Ecto neural progenitor cell (in vitro differentiated cells): ENCODE measurements at places on chromosomes 1 and 21.

GRCh38 chr21:19123053-19123452, 719.5 kb upstream of the TMPRSS15 start:
- DNase-seq, result no peak

DNA sequence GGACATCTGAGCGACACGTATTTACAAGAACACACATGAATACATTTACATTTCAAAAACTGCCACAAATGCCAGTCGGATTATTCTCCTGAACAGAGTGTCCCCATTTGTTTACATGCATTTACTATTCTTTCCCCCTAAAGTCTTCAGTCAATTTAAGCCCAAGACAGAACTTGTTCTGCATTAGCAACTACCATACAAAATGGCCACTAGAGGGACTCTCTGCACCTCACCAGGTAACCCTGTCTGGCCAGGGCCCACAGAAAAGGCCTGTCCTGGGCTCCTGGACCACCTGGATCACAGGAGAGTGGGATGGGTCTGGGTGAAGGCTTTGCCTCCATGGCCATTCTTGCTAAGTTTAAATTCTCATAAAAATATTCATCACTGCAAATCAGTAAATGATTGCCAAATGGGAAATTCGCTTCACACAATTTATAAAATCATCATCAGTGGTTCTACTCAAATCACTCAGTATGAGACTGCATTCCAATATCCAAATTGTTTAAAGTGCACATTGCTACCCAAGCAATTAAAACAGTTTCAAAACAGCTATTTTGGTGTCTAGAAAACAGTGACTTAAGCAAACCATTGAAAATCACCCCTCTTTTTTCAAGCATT, 12.5 kb upstream of the GUCA2A start:
- no peak for DNase-seq

DNA sequence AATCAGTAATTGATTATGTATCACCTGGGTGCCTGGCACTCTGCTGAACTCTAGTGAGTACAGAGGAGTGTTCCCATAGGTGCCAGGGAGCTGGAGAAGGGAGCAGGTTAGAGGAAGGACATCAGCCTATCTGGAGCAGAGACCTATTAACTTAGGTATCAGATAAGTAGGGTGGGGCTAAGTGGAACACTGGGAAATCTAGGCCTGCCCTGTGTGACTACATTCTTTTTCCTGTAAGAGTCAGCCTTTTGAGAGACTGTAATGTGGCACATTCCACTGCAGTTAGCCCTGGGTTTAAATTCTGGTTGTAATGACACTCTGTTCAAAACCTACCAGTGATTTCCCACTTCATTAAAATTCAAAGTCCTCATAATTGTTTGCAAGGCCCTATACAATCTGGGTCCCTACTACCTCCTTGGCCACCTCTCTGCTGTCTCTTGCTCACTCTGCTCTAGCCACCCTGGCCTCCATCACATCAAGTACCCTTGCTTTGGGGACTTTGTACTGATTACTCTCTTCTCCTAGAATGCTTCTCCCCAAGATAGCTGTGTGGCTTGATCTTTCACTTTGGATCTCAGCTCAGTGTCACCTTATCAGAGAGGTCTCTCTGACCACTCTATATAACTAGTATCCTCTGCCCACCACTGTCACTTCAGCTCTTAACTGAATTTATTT, 12.9 kb downstream of the STX12 start:
- no peak for DNase-seq

DNA sequence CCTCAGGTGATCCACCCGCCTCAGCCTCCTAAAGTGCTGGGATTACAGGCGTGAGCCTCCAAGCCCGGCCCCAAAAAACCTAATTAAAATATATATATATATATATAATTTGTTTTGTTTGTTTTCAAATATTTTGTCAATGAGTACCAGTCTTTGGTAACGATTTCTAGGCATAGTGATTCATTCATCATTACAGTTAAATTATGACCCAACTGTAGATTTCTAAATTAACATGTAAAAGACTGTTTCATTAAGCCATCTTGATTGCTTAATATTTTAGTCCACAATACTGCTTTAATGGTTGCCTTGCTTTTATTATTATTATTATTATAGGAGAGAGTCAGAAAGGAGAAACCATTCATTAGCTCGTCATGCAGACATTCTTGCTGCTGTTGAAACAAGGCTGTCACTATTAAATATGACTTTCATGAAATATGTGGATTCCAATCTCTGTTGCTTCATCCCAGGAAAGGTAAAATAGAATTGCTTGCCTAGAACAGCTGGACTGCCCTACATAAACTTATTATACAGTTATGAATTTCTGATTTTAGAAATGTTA, 19.9 kb downstream of the FBXO28 start:
- DNase-seq, result no peak

DNA sequence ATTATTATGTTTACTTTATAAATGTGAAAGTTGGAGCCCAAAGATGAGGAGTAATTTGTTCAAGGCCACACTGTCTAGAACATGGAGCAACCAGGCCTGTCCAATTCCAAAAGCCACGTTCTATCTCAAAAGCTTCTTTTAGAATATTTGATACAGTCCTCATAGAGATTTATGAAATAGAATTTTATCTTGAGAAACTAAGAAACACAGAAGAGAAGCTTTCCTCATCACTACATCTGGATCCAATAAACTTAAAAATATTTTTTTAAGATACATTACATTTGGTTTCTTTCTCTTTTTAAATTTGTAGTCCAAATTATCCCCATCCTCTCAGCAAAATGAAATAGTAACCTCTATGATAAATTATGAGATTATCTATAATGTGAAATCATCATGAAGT, 58.9 kb downstream of the DDAH1 start:
- DNase-seq, result no peak

- peak; percentile 84 for DNase-seq
These were observed 30.4 kb downstream of the WNT9A start for GRCh38 chr1:227917081-227917950.

DNA sequence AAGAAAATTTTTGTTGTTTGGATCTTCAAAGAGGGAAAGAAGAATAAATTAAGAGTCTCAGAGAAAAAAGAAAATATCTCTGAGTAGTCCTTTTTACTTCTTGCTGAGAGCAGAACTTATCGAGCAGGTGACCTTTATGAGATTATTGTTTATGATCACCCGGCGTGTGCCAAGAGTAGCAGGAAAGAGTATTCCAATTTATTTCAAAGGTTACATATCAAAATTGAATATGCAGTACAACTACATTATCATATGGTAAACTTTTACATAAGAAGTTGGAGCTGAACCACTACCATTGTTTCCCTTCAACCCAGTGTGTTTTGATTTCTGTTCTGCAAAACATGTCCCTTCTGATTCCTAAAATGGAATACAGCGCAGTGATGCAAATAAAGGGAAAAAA, 204.3 kb upstream of the SNX7 start:
- no peak for DNase-seq

DNA sequence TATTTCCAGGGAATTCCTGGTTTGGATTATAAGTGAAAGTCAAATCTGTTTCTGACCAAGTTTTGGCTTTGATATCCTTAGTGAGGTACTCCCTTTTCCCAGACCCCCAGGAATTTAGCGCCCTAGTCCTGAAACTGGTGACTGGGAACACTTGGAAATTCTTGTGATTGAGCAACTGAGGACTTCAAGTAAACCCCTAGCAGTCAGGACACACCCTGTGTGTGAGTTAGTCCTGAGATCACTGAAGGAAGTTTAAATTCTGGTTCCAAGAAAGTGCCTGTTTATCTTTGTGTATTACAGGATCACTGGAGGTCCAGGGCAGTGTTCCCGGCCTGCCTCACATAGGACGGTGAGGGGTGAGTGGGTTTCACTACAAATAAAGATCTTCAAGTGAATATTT, 95.1 kb upstream of the F3 start:
- no peak for DNase-seq

GRCh38 chr1:231279081-231279480, 38.1 kb downstream of the GNPAT start:
- no peak for DNase-seq

DNA sequence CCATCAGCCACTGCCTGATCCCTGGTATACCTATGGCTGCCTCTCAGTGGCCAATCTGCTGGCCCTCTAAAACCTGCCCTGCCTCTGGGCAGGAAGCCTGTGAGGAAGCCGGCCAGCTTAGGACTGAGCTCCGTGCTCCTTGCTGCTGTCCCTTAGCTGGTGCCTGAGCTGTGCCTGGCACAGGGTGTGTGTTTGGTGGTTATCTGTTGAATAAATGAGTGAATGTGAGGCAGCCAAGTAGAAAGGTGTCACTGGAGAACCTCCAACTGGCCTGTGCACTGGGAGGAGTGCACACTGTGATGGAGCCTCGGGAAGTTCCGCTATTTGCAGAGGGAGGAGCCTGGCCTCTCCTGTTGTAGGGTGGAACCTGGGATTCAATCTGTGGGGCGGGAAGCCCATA, 63.4 kb upstream of the STUM start:
- no peak for DNase-seq

DNA sequence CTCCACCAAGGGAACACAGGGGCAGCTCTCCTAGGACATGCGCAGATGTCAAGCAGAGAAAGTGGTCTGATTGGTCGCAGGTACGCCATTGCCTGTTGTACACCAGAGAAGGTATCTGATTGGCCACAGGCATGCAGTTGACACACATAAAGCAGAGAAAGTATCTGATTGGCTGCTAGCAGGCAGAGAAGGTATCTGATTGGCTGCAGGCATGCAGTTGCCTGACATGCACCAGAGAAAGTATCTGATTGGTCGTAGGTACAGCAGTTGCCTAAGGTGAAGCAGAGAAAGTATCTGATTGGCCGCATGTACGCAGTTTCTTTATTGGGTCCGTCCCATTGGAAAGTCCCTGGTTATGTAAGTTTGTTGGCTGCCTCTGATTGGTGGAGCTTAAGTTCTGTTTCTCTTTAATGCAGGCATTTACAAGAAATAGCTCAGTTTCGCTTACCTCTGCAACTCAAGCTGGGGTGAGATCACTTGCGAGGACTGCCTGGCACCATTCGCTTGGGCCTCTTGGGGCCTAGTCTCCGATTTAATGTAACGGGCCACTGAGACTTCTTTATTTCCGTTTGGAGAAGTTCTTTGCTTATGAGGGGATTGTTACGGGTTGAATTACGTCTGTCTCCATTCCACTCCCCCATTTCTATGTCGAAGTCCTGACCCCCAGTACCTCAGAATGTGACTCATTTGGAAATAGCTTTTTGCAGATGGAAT, 74.2 kb downstream of the SIK1 start:
- no peak for DNase-seq

GRCh38 chr1:224123136-224123535, 9.2 kb downstream of the FBXO28 start:
- no peak for DNase-seq

DNA sequence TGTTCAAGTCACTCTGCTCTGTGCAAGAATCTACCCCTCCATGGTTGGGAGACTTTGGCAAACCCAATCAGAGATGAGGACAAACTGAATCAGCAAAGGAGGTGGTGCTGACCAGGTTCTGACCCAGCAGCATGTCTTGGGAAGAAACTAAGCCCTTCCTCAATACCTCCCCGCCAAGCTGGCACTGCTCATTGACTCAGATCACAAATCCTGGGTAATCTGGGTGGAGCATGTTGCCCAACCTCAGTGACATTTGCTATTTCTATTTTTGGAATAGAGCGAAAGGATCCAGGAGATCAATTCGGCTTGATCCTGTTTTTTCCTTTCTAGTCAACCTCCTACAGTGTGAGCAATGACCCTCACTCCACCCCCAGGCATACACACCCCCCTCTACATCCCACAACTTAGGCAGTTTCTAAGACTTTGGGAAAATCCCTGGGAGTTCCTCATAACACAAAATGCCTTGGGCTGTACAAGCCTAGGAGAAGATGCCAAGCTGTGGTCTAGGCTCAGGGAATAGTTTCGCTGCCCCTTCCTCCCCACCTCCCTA, 166.8 kb upstream of the KCNJ6 start:
- no peak for DNase-seq

DNA sequence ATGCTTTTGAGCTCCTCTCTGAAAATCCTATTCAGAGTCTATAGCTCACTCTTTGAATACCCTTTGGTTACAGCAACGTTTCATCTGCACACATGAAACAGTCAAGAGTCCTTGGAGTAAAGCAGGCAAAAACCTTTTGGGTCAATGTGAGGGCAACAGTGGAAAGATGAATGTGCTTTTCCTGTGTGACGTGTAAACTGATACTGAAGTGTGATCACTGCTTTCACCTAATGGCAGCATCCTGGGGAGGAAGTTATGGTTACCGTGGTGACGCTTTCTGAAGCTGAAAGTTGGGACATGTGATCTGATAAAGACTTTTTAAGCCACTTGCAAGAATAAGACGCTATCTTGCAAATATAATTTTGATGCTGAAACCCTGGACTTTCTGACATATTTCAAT, 160.0 kb downstream of the SEC16B start:
- no peak for DNase-seq

- no peak for DNase-seq
These were observed 42.7 kb upstream of the LDLRAP1 start for GRCh38 chr1:25500694-25501093.

- DNase-seq, result no peak
These were observed 23.2 kb downstream of the TRIT1 start for GRCh38 chr1:39859859-39860812.

DNA sequence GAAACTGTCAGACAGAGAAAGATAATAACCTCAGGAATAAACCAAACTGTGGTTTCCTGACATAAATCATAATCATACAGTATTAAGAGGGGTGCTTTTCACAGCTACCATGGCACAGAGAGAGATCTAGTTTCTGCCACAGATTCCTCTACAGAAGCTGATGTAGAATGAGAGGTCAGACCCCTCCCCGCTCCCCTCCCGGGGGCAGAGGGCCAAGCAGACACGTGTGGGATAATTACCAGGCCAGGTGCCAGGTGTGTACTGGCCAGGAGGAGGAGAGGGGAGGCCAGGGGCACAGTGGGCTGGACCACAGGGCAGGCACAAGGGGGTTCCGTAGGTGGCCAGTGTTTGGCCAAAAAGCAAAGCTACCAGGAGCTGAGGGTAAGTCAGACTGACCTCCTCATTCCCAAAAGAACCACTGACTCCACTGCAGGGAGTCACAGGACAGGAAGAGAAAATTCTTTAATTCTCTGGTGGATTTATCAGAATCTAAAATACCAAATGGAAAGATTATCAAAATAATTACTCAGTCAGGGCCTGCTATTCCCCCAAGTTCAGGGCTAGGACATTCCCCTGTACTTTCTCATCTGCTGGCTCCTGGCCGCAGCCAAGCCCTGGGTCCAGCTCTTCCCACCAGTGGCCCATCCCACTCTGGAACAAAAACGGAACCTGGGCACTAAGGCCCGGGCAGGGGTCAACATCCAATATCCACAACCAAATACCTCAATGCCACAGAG, 30.0 kb downstream of the C2CD2 start:
- no peak for DNase-seq
